ENCODE measurements at places on chromosomes 12 and 14.
A peak's percentile ranks its signal among the peaks of the same experiment; 100 is the strongest.

DNA sequence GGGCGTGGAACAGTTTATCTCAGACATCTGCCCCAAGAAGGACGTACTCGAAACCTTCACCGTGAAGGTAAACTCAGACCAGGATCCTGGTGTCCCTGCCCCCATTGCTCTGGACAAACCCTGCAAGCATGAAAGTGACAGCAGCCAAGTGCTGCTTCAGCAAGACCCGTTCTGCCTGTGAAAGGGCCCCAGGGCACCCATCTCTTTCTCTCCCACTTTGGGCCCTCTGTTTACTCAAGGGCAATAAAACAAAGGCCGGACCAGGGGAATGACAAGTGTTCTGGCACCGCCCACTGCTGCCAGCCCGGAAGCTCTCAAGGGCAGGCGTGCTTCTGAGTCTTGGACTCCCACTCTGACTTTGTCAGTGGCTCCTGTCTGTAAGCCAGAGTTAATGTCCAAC is 35.3 kb downstream of the CD9 start:
- DNase-seq, result no peak

- no peak for DNase-seq
These were observed 137.5 kb downstream of the FSCB start for GRCh38 chr14:44369401-44370123.

GRCh38 chr14:59919570-59920377 is at the start of gene LRRC9:
Gene LRRC9, plus strand, starts transcription at chr14:59920144.
- DNase-seq, result no peak

DNA sequence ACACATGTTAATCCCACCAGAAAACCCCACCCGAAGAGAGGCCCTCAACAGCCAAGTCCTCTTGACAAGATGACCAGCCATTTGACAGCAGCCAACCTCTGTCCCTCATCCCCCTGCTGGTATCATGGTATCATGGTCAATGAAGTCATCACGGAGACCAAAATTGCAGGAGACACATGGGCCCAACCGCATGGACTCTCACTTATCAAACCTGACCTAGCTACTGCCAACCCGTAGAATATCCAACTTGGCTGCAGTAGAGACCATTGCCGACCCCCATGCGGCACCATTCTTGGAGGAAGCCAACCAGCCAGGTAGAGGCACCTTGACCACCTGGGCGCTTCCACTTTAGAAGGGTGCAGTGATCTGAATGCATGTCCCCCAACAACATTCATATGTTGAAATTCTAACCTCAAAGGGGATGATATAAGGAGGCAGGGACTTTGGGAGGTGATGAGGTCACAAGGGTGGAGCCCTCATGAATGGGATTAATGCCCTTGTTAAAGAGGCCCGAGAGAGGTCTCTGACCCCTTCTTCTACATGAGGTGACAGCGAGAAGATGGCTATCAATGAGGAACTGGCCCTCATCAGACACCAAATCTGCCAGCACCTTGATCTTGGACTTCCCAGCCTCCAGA is 33.3 kb downstream of the DIO3 start:
- no peak for DNase-seq

DNA sequence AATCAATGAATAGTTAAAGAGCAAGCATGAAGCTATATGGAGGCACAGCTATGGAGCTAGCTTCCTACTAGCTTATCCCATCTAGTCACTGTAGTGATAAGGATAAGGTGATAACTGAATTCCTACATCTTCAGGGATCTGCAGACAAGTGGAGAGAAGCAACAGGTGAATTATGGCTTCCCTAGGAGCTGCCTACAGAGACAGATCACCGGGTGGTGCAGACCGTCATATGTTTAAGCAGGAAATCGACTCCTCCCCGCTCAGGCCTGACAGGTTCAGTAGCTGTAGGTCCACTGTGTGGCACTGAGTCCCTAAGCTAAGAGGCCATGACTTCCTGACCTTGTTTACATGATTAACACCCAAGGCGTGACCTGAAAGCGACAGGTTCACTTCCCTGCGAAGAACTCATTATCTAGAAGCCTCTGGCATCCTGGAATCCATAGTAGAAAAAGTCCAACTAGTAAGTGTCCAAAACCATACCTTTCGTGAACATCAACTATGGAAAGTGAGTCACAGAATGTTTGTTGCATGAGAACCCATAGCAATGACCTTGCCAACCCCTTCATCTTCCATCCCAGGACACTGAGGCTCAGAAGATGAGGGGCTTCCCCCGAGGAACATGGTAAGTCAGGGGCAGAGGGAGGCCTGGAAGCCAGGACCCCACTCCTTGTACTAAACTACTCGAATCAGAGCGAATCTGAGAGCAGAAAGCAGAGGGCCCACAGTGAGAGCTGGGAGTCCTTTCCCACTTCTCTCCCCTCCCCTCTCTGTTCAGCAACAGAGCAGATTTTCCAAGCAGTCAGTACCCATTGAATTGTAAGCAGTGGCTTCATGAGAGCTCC is 75.4 kb upstream of the CCND2 start:
- DNase-seq, result no peak

DNA sequence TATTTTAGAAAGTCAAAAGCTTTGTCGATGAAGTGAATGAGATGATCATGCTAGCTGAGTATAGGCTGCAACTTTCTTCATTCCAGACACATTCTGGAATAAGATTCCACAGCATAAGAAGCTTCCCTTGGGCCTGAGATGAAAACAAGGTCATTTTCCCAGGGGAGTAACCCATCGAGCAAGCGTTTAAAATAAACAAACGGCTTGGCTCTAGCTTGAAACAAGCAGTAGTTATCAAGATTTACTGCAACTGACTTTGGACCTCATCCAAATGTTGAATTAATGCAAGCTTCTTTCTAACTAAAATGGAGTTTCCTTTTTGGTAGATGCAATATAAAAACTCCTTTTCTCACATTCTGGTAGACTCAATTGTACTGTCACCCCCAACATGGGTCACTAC is 23.0 kb downstream of the KCNJ8 start:
- DNase-seq, result no peak

DNA sequence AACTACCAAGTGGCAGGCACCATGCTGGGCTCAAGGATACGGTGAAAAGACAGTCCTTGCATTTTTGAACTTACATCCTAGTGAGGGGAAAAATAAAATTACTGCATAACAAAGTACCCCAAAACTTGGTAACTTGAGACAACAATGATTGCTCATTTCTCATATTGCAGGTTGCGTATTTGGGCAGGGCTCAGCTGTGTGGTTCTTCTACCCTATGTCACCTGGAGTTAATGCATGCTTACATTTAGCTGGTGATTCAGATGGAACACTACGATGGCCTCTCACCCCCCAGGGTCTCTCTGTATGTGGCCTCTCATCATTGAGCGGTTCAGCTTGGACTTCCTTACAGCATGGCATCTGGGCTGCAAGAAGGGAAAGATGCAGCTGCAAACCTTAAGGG is 60.7 kb upstream of the RBM19 start:
- no peak for DNase-seq

- no peak for DNase-seq
These were observed 73.9 kb downstream of the SLC2A13 start for GRCh38 chr12:40031965-40032364.

DNA sequence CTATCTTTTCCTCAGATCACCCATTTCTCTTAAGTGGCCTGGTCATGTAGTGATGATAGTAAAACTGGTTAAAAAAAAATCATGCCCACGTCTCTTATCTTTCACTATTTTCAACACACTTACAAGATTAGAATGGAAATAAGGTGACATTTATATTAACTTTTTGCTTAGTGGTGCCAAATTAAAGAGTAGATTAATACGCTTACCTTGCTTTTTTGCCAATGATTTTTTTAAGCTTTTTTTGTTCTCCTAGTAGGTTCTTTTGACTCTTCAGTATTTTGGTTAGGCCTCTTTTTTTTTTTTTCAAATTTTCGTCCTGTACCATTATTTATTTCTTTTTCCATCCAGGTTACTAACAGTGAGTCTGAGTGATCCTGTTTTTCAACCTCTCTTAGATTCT is 147.9 kb downstream of the PTCSC3 start:
- DNase-seq, result no peak

GRCh38 chr12:122886851-122887818 is 8.8 kb downstream of the VPS37B start:
- peak; percentile 84 for DNase-seq

- DNase-seq, result no peak
These were observed 210.8 kb upstream of the NPAS3 start for GRCh38 chr14:32727832-32728231.

- DNase-seq, result no peak
These were observed 1.1 kb downstream of the GALNT16 start for GRCh38 chr14:69260861-69261564.

DNA sequence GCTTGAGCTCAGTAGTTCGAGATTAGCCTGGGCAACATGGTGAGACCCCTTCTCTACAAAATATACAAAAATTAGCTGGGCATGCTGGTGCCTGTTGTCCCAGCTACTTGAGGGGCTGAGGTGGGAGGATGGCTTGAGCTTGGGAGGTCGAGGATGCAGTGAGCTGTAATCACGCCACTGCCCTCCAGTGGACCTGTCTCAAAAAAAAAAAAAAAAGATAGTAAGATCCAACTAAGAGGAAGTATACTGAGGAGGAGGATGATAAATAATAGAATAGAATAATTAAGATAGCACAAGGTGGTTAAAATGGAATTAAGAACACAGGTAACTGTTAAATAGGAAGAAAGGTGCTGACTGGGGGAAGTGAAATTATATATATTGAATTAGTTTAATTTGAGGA is 37.0 kb upstream of the BAZ1A start:
- DNase-seq, result no peak

DNA sequence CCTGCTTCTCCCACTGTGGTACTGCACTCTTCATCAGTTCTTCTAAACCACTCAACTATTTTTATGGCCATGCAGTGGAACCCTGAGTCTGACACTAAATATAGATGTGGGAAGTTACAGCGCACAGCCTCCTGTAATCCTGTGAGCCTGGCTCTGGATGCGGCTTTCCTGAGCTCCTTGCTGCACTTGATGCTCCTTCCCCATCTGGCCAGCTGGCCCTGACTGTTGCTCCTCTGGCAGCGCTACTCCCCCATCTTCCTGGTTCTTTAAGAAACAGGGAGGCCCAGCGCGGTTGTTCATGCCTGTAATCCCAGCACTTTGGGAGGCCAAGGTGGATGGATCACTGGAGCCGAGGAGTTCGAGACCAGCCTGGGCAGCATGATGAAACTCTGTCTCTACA is 24.6 kb downstream of the IQSEC3 start:
- no peak for DNase-seq

GRCh38 chr12:122726080-122726558 is 4.5 kb downstream of the HCAR1 start:
- DNase-seq, result peak; percentile 59

DNA sequence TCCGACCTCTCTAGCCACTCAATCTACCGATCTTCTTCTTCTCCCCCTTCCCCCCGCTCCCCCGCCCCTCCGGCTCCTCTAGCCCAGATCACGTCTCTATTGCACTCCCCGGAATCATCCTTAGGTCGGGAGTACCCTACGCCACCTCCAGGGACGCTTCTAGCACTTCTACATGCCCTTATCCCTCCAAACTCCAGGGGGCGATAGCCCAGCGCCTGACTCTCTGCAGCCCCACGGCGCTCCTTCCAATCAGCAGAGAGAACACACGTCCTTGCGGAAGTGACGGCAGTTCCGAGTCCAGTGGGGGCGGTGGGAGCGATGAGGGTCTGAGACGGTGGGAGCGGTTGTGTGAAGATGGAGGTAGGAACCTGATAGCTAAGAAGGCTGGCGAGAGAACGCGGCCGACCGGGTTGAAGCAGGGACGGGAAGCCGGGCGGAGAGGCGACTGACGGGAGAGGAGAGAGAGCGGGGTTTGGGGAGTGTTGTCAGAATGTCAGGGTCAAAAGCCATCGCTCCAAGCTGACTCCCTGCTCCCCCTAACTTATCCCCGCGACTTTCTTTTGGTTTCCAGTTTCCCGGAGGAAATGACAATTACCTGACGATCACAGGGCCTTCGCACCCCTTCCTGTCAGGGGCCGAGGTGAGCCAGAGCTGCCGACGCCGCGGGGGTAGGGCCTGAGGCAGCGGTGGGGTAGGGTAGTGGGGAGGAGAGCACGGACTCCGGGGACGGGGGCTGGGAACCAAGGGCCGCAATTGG is at the start of the genes RAB2B and TOX4:
TSS of gene RAB2B (minus strand) at position 35 of the 757 bp plus-strand sequence. CDS start 87 bp downstream, outside the sequence.
TSS of gene TOX4 (plus strand) at position 271 of the 757 bp plus-strand sequence. CDS start at position 355, 84 bp downstream.
- DNase-seq, result peak; percentile 94

DNA sequence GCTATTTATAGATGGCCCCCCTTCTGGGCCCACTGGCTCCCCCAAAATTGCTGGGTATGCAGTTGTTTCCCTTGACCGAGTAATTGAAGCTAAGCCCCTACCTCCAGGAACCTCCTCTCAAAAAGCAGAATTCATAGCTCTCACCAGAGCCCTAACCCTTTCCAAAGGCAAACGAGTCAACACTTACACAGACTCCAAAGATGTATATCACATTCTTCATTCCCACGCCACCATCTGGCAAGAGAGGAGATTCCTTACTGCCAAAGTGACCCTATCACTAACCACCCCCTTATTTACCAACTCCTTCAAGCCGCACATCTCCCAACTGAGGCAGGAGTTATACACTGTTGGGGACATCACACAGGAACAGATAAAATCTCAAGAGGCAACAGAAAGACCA is 66.8 kb downstream of the MOK start:
- DNase-seq, result no peak

DNA sequence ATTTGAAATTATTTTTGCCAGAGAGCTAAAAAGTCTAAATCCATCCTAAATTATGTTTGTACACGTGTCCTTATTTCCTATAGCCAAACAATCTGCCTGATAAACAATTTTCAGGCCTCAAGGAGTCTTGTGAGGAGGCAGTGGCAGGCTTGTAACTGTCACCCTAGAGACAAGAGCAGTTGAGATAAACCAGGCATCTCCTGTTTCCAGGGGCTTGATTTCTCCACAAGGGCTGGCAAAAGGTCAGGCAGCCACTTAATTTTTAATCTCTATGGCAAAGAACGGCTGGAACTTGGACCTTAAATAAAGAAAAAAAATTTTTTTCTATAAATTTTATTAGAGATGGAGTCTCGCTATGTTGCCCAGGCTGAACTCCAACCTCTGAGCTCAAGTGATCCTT is 15.5 kb downstream of the PKP2 start:
- DNase-seq, result no peak

GRCh38 chr12:71566655-71567054 is 97.0 kb downstream of the ZFC3H1 start:
- no peak for DNase-seq

- no peak for DNase-seq
These were observed 131.9 kb downstream of the GRIN2B start for GRCh38 chr12:13849456-13849855.
